ENCODE measurements at places on chromosomes 7 and 10.

- no peak for DNase-seq
Measured at GRCh38 chr7:112788778-112789343, 1.3 kb downstream of the TMEM168 start.

- no peak for DNase-seq
Measured at GRCh38 chr7:6655636-6656385, 18.7 kb downstream of the ZNF316 start.

GRCh38 chr7:30113144-30113543 lies 21.6 kb upstream of the MTURN start:
- no peak for DNase-seq

DNA sequence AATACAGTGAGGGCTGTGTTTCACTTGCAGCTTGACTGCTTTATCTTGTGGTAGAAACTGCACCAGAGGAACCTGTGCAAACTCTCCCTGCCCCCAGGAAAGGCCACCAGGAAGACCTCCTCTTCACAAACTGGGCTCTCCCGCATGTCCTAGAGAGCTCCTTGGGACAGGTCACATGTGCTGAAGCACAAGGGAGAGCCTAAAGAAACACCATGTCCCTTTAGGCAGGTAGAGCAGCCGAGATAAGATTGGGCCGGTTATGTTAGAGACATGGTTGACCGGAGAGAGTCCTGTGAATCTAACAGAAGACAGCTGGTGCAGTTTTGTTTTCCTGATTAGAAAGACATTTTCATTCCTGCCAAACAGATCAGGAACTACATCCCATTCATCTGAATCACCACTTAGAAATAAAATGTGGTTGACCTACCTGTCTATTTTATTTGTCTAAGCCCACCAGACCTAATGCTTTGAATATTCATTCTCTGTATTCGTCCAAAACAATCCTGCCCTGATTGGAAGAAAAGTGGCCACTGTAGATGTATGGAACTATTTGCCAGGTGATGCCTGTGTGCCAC lies 224.1 kb downstream of the GLI3 start:
- no peak for DNase-seq

DNA sequence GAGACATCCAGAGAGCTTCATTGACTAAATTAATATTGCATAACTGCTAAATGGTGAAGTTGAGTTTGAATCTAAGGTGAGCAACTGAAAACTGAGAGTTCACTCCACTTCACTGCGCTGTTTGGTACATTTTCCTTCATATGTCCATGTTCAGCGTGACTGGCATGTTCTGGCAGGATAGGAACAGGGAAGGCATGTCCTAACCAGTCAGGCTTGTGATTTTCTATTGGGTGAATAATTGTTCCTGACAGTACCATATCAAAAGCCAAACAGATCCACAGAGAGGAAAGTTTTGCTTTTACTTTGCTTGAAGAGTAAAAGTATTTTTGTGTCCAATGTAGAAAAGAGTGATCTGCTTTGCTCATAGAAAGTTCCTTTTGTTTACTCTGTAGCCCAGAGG lies 53.2 kb downstream of the WDFY4 start:
- no peak for DNase-seq

DNA sequence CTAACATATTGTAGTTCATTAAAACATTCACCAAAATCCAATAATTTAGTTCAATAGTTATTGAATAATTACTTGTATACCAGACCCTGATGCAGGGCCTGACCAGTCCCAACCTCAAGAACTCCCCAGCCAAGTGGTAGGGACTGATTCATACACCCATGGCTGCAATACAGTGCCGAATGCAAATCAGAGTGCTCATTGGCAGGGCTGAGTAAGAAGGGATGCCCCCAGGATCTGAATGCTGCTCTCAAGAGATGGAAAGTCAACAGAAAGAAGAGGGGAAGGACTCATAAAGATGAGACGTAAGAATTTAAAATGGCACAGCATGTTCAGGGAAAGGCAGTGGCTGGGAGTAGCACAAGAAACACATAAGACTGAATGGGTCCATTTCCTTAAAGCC lies 29.9 kb downstream of the ZNF438 start:
- DNase-seq, result no peak

- DNase-seq, result no peak
Measured at GRCh38 chr7:37392673-37393017, 56.0 kb downstream of the ELMO1 start.

- DNase-seq, result no peak
Measured at GRCh38 chr7:11843113-11843765, 11.2 kb upstream of the THSD7A start.

DNA sequence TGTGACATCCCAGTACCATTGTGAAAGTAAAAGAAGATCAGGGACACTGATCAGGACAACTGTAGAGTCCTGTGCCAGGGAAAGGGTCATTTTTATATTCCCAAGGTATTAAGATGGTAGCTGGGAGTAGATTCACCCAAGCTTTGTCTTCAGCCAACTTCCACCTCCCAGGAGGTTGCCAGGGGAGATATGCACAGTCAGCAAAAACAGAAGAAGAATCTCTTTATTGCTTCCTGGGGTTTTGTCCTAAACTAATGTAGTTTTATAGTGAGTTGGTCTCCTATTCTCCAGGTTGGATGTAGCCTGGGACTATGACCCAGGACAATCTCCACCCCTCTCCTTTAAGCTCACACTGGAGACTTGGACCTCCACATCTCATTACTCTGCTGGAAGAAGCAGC lies 139.2 kb downstream of the RAMP3 start:
- no peak for DNase-seq

DNA sequence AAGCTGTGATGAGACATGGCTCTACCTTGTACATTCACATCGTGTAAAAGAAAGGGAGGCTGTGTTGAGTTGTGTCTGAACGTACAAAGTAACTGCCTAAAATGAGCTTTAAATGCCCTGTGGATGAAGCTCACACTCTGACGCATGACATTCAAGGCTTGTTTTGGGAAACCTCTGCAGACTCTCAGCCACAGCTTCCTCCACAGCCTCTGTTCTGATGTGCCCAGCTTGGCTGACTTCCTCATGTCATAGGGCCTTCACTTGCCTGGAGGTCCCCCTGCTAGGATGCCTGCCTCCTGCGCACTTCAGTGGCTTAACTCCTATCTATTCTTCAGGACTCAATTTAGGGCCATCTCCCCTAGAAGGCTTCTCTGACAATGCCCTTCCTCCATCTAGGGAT lies 230.0 kb upstream of the HABP2 start:
- no peak for DNase-seq

- peak; percentile 71 for DNase-seq
Measured at GRCh38 chr7:137667633-137668387, 179.0 kb downstream of the DGKI start.

GRCh38 chr7:12637819-12638592 lies 49.4 kb upstream of the ARL4A start:
- DNase-seq, result no peak

DNA sequence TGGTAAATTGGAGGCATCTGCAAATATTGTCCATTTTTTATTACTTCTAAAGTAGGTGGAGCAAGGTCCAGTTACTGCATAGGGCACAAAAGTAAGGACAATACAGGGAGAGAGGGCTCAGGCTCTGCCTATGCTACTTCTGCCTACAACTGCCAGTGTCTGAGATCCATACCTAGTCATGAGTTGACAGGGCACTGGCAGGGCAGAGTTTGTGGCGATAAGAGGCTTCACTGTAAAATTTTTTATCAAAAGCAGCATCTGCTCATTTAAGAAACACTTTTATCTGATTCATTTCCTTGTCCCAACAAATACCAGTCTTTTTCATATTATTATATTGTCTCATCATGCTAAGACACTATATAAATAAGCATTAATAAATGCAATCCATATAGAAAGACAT lies 178.0 kb downstream of the LRRN3 start:
- DNase-seq, result no peak

DNA sequence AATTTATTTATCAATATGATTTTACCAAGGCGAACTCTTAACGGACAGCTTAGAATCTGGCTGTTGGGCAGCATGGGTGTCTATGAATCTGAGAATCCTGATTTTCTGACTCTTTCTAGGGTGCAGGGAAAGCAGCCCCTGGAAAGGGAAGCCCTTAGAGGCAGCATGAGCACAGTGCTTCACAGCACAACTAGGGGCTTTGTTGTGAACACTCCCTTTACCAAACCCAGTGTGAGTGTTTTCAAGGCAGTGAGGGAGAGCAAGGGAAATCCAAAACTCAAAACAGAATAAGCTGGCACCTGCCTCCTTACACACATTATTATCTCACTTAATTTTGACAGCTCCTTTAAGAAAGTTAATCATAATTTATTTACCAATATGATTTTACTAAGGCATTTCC lies 116.3 kb upstream of the CSTF2T start:
- no peak for DNase-seq

DNA sequence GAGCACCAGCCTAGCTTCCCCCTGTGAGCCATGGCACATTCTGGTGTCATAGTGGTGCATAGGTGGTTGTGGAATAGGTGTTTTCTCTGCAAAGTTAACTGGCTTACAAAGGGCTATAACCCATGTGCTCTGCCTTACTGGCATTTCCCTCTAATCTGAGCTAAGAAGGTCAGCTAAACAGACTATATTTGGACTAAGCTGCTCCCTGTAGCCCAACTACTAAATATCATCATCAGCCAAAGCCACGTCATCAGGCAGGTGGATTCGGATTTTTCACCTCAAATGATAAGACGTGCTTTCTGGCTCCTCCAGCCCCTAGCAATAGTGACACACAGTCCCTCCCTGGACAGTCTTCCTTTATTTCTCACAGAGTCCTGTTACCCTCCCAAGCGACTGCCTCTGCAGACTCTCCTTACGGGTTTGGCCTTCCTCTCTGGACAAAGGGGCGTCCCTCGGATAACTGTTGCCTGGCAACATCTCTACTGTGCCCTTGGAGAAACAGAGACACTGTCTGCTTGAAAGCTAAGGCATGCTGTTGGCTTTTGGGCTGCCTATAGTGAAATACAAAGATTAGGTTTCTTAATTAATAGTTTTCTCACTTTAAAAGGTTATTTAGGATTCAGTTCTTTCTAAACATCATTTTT lies 9.1 kb downstream of the SLC13A4 start:
- DNase-seq, result no peak

DNA sequence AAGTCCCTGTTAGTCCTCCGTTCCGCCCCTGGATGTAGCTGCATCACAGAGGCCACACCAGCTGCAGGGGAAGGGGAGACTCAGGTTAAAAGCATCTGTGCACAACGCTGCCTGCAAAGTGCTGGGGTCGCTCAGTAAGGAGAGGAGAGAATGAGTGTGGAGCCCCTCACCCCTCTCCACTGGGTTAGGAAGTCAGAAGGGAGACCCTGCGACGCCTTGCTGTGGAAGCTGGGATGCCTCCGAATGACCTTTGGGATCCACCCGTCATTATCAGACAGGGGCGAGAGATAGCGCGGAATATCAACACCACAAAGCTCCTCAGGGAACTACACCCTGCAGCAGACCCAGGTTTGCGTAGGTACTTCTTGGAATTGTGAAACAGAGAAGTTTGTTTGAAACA lies 167.7 kb upstream of the SHH start:
- DNase-seq, result no peak

- DNase-seq, result no peak
Measured at GRCh38 chr10:113619401-113619800, 44.4 kb downstream of the NRAP start.

DNA sequence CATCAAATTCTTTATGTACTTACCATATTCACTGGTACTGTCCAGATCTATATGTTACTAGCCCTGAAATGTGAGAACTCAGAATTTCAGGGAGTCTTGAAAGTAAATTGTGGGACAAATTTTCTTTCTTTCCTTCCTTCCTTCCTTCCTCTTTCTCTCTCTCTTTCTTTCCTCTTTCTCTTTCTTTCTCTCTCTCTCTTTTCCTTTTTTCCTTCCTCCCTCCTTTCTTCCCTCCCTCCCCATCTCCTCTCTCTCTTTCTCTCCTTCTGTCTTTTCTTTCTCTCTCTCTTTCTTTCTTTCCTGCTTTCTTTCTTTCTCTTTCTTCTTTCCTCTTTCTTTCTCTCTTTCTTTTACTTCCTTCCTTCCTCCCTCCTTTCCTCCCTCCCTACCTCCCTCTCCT lies 257.4 kb upstream of the CSTF2T start:
- no peak for DNase-seq

DNA sequence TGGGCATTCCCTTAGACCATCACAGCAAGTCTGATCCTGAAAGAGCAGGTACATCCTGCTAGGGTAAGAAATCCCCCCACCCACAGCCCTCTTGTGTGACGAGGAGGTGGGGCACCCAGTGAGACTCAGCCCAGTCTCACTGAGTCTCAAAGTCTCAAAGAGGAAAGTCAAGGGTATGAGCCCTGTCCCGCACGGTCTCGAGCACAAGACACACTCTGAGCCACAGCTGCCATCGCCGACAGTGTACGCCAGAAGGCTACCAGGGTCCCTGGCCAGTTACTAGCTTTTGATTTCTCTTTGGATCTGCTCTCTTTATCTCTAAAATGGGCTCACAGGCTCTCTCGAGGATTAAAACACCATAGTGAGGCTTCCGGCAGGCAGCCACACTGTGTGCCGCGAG lies 190.2 kb downstream of the TNS3 start:
- DNase-seq, result no peak

- peak; percentile 34 for DNase-seq
Measured at GRCh38 chr10:62732841-62733653, 71.5 kb upstream of the ADO start.

- no peak for DNase-seq
Measured at GRCh38 chr7:1941464-1942242, 271.6 kb downstream of the ELFN1 start.

DNA sequence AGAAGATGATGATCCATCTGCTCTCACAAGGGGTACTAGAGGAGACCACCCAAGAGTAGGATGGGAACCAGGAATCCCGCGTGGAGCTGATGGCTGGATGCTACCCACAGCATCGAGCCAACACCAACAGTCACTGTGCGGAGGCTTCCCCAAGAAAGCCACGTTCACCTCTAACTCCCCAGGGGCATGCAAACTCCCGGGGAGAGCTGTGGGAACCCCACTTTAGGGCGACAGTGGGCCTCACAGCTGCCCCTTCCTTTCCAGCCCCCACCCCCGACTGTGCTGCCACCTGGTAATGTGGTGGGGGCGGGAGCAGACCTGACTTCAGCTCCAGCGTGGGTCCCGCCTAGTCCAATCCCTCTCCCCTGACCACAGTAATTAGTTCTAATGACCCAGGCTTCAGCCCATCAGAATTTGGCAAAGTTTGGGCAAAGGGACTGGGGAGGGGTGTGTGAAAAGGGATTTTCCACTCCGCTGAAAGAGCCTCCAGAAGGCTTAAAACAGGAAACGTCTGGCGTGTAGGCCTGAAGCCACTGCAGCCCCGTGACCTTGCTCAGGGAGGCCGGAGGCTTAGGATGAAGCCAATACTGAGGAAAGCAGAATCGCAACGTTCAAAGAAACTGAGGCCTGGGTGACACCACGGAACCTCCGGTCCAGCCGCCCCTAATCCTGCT lies 20.3 kb downstream of the ASB13 start:
- no peak for DNase-seq

- no peak for DNase-seq
Measured at GRCh38 chr7:115679976-115680375, 350.6 kb downstream of the TFEC start.

- DNase-seq, result no peak
Measured at GRCh38 chr10:69327463-69328379, 49.4 kb downstream of the HK1 start.

- DNase-seq, result no peak
Measured at GRCh38 chr7:1344981-1345701, 112.5 kb downstream of the UNCX start.

GRCh38 chr10:110220398-110220797 lies 13.0 kb downstream of the MXI1 start:
- DNase-seq, result no peak

Measured in HS-5 (cell line).